SK-N-MC (cell line): ENCODE measurements at places on chromosomes 3 and 15.
A peak's percentile ranks its signal among the peaks of the same experiment; 100 is the strongest.

GRCh38 chr15:39468828-39469227, 112.1 kb upstream of the THBS1 start:
- no peak for DNase-seq

DNA sequence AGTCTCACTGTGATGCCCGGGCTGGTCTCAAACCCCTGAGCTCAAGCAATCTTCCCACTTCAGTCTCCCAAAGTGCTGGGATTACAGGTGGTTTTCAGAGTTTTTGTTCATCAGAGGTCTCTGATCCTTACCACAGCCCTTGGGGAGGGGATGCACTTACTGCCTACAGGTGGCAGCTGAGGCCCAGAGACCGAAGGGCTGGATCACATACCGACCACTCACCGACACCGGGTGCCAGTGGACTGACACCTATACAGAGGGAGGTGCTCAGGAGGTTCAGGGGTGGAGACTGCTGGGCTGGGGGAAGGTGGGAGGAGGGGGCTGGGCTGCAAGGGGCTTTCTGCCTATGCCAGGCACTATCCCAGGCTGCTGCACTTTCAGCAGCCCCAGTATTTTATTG, 19.5 kb downstream of the DUSP7 start:
- no peak for DNase-seq

GRCh38 chr3:129701161-129701560, 94.7 kb upstream of the PLXND1 start:
- DNase-seq, result no peak

DNA sequence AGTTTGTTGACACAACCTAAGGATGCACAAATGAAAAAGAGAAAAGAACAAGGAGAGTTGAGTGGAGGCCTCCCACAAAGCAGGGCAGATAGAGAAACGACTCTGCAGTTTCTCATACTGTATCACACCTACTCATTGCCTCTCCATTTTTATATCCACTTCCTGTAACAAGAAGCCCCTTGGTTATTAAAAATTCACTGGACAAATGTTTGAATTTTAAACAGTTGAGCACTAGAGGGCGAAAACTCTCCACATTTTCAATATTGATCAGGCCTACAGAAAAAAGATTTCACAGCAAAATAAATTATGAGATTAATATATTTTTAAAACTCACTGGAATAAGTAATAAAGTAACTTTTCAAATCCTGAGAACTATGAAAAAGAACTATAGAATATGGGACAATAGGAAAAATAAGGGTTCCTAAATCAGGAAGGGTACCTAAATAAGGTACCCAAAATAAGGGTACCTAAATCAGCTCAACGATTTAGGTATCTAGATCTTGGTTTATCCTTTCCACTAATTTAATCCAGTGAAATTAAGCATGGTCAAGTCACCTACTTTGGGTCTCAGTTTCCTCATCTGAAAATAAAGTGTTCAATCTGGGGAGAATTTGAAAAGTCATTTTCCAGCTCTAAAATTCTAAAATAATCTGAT, 47.0 kb upstream of the PPIB start:
- peak; percentile 47 for DNase-seq

GRCh38 chr3:45580112-45580765, 14.3 kb upstream of the LIMD1 start:
- no peak for DNase-seq

- no peak for DNase-seq
These were observed 82.8 kb downstream of the SMAD3 start for GRCh38 chr15:67148196-67148701.

DNA sequence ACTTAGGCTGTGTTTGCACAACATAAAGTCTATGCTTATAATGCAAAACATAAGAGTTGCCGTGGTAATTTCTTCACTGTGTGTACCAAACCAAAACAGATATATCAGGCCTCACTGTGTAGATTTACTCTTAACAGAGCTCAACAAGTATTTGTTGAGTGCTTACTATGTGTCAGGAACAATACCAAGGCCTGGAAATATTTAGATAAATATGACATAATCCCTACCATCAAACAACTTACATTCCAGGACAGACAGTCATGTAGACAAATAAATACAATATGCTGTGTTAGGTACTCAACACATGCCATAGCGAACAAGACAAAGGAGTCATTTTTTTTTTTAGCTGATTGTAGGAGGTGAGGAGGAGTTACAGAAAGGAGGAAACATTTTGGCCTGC, 554.0 kb downstream of the NSUN3 start:
- no peak for DNase-seq

DNA sequence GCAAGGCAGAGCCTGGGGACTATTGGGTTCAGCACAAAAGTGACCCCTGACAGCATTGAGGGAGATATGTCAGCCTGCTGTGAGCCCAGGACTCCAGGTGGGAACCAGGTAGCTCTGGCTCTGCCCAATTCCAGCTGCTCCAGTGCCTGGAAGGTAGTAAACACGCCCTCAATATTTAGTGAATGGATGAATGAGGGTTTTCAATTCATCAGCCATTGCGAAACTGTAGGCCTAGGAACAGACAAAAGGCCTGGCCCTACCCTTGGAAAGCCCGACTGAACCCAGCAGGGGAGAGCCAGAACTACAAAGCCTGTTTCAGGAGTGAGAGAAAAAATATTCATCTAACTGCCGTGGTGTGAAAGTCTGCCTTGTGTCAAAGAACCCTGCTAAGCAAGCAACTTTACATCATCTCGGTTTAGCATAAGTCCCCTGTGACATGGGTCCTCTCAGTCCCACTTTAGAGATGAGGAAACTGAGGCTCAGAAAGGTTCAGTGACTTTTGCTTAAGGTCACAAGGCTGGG, 8.1 kb upstream of the CSK start:
- DNase-seq, result no peak

- no peak for DNase-seq
These were observed 77.1 kb upstream of the MFGE8 start for GRCh38 chr15:88990185-88990679.

GRCh38 chr3:131505421-131505820, 2.6 kb upstream of the MRPL3 start:
- no peak for DNase-seq

- no peak for DNase-seq
These were observed 66.4 kb downstream of the SCN5A start for GRCh38 chr3:38582941-38583645.

GRCh38 chr3:99823723-99824711, 6.4 kb downstream of the CMSS1 start:
- no peak for DNase-seq

GRCh38 chr15:74783072-74783807, 1.4 kb downstream of the CSK start:
- no peak for DNase-seq

DNA sequence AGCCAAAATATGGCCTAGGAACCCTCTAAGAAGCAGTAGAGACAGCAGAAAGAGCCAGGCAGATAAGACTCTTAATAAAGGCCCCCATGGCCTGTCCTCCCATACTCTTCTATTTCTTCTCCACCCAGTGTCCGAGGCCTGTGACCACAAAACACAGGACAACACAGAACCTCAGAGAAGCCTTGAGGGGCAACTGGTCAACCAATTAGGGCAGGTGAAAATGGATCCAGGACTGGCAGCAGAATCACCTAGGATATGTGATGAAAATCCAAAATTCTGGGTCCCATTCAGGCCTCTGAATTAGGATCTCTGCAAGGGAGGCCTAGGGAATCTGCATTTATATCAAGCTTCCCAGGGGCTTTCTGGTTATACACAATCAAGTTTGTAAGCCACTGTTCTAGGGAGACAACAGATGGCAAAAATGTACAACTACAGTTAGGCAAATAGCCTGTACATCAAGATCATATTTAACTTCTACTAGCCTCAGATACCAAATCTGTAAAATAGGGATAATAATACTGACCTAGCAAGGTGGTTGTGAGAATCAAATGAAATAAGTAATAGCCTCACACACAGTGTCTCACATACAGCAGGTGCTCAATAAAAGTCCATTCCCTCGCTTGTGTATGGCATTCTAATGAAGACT, 10.4 kb downstream of the RAB27A start:
- no peak for DNase-seq

DNA sequence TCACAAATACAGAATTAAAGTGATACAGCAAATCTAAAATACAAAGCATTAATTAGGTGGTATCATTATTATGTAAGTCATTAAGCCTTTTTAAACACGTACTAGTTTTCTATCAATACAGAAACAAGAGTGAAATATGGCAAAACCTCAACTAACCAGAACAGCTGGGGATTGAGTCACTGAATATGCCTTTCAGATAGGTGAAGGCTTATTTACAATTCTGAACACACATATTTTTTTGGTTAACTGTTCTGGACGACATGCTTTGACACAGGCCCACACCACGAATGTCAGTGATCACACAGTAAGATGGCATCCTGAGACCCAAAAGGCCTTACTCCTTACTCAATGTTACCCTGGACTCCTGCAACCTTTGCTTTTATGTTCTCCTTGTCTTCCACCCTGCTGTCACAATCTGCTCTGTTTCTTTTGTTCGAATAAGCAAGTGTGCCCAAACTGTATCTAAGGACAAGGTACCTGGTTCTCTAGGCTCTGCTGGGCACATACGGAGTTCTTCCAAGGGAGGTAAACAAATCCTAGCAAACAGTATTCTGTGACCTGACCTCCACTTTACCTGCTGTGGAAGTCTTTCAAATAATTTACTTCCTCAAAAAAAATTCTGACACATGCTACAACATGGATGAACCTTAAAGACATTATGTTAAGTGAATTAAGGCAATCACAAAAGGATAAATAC, 7.0 kb downstream of the SFMBT1 start:
- no peak for DNase-seq

GRCh38 chr3:121111914-121112612, 204.1 kb downstream of the STXBP5L start:
- no peak for DNase-seq

DNA sequence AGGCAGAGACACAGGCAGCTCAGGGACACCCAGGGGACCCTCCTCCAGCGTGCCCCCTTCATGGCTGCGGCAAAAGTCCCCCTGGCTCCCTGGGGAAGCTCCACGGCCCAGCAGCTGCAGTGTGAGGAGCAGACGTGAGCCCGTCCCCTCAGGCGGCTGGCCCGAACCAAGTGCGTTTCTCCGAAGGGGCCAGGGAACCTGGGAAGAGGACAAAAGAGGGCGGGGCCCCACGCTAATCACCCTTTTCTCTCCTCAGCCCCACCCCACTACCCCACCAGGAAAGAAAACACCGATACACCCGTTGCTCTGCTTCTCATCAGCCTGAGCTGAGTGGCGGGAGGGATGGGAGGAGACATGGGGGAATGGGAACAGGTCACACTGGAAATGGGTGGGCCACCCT, at the start of gene MUC4:
Gene MUC4 (minus strand): TSS at position 174 of the 400 bp plus-strand sequence. CDS start 112 bp downstream, at position 62.
- no peak for DNase-seq
